Neural crest cell (in vitro differentiated cells): ENCODE measurements at places on chromosomes 6 and 20. TPM values are rescaled to one million over a fixed set of nuclear protein-coding genes. Genes with fewer than 3 reads are reported as not detected.

- no peaks in the 10 kb centered on the region for H3K36me3 ChIP-seq
- no peaks in the 10 kb centered on the region for H3K27me3 ChIP-seq
- peaks cover 56% of the 10 kb centered on the region for H3K4me1 ChIP-seq
- peak overlapping the region; percentile 31 for H3K4me3 ChIP-seq
- DNase-seq, result no peak
- peak overlapping the region; percentile 36 for H3K27ac ChIP-seq
Measured at GRCh38 chr20:53734006-53734688, 140.5 kb upstream of the ZNF217 start.

GRCh38 chr6:48222241-48222640 is 111.2 kb upstream of the PTCHD4 start:
- no peaks in the 10 kb centered on the region for H3K36me3 ChIP-seq
- no peaks in the 10 kb centered on the region for H3K4me1 ChIP-seq
- H3K4me3 ChIP-seq, result no peak overlapping the region
- H3K27ac ChIP-seq, result no peak overlapping the region
- H3K27me3 ChIP-seq, result no peaks in the 10 kb centered on the region
- DNase-seq, result no peak

Gene CDKN1A
- total RNA-seq, result 11.6 and 12.5 TPM in 2 replicates

GRCh38 chr20:23092861-23093495 is 6.9 kb upstream of the CD93 start:
- H3K4me1 ChIP-seq, result peaks cover 9% of the 10 kb centered on the region
- peaks cover 2% of the 10 kb centered on the region for H3K27me3 ChIP-seq
- no peak overlapping the region for H3K4me3 ChIP-seq
- no peaks in the 10 kb centered on the region for H3K36me3 ChIP-seq

Gene MDFI
- total RNA-seq, result 64.2 and 65.8 TPM in 2 replicates

GRCh38 chr6:6781172-6781872 is 192.8 kb downstream of the LY86 start:
- H3K36me3 ChIP-seq, result no peaks in the 10 kb centered on the region
- DNase-seq, result no peak
- no peak overlapping the region for H3K27ac ChIP-seq
- H3K4me1 ChIP-seq, result no peaks in the 10 kb centered on the region

DNA sequence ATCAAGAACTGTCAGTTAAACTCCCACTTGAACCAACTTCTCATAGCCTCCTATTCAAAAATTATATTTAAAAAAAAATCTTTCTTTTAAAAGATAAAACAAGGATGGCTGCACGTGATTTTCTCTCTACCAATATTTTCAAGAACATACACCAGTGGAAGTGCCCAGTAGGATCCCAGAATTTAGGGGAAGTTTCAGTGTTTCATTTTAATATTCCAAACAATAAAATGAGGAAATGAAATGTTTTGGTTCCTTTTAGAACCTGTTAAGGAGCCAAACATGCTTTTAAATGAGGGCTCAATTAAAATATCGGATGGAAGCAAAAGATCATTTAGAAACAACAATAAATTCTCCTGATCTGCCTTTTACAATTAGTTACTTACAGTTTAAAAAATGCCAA is 26.4 kb upstream of the PRELID3B start:
- H3K36me3 ChIP-seq, result no peaks in the 10 kb centered on the region
- H3K27ac ChIP-seq, result no peak overlapping the region
- DNase-seq, result no peak
- no peaks in the 10 kb centered on the region for H3K4me1 ChIP-seq
- peaks cover 12% of the 10 kb centered on the region for H3K27me3 ChIP-seq
- H3K4me3 ChIP-seq, result no peak overlapping the region

DNA sequence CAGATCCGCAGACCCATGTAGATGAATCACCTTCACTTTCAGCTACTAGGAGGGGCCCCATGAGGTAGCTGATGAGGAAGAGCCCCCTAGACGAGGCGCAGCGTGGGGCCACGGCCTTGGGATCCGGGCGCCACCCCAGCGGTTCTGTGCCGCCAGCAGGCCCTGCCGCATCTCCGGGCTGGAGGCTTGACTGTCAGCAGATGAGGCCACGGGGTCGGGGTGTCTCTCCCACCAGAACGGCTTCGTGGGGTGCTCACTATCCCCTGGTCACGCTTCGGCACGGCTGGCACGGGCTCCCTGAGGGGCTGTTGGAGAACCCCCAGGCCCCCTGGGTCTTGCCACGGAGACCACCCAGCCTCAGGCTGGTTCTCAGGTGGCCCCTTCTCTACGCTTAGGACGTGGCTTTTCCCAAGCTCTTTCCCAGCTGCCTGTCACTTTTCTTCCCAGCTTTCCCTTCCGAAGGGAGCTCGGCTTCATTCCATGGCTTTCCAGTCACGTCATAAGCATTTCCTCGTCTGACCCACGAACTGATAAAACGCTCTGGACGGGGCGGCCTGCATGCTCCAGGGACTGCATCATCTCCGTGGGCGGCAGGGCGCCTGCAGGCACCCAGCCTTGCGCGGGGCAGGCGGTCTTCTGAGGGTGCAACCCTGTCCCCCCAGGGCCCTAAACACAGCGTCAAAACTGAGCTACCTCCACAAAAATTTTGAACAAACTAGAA is 85.9 kb downstream of the THBS2 start:
- peaks cover 5% of the 10 kb centered on the region for H3K4me1 ChIP-seq
- H3K27me3 ChIP-seq, result no peaks in the 10 kb centered on the region
- DNase-seq, result no peak
- H3K4me3 ChIP-seq, result no peak overlapping the region
- no peaks in the 10 kb centered on the region for H3K36me3 ChIP-seq

DNA sequence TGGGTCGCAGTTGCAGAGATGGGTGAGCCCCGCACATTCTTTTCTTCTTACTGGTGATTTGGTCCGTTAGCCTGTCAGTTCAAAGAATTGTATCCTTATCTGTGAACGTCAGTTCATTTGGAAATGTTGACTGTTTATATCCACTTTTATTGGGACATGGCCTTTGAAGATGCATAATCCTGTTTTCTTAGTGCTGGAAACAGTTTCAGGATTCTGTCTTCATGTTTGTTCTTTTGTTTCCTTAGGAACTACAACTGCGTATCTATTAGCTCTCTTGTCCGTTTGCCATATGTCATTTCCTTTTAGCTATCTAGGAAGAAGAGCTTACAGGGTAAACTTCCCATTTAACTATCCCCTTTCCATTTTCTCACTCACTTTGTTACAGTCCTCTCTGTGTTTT is 35.0 kb upstream of the TULP1 start:
- no peaks in the 10 kb centered on the region for H3K27me3 ChIP-seq
- H3K4me3 ChIP-seq, result no peak overlapping the region
- DNase-seq, result no peak
- peaks cover 3% of the 10 kb centered on the region for H3K36me3 ChIP-seq
- H3K27ac ChIP-seq, result peak overlapping the region; percentile 0
- no peaks in the 10 kb centered on the region for H3K4me1 ChIP-seq

Gene FAM209B
- 0.55 TPM in 1 of 2 replicates, not detected in the other for total RNA-seq

DNA sequence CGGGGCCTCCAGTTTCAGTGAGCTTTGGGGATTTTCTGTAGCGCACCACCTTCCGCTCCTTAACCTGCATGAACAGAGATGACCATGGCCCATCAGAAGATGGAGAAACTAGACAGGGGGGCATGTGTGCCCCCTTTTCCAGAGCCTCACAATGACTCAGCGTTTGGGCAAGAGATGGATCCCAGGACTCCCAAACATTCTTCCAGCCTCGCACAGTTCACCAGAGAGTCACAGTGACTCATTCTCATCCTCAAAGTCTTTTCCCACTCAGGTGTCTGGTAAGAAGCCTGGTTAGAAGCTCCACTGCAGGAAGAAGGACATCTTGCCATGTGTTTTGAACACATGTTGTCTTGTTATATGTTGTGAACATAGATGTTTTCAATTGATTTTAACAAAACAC is 76.2 kb upstream of the FRMD1 start:
- H3K27ac ChIP-seq, result no peak overlapping the region
- H3K36me3 ChIP-seq, result no peaks in the 10 kb centered on the region
- H3K4me3 ChIP-seq, result no peak overlapping the region
- DNase-seq, result no peak
- peaks cover 20% of the 10 kb centered on the region for H3K27me3 ChIP-seq
- H3K4me1 ChIP-seq, result peaks cover 58% of the 10 kb centered on the region

DNA sequence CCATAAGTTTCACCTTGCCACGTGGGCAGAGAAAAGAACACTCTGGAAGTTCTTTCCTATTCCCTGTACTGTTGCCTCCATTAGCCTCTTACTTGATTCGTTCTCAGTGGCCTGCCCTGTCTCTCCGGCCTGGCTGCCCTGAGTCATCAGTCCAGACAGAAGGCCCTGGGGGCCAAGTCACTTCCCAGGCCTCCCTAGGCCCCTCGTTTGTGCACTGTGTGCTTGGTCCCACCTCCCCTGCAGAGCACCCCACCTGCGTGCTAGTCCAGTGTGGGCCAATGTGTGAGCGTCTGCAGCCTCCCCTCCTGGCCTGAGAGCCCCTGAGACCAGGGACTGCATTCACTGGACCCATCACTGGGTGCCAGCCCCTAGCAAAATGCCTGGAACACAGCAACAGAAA is 191.2 kb upstream of the RREB1 start:
- no peaks in the 10 kb centered on the region for H3K36me3 ChIP-seq
- no peak overlapping the region for H3K4me3 ChIP-seq
- H3K4me1 ChIP-seq, result peaks cover 5% of the 10 kb centered on the region

DNA sequence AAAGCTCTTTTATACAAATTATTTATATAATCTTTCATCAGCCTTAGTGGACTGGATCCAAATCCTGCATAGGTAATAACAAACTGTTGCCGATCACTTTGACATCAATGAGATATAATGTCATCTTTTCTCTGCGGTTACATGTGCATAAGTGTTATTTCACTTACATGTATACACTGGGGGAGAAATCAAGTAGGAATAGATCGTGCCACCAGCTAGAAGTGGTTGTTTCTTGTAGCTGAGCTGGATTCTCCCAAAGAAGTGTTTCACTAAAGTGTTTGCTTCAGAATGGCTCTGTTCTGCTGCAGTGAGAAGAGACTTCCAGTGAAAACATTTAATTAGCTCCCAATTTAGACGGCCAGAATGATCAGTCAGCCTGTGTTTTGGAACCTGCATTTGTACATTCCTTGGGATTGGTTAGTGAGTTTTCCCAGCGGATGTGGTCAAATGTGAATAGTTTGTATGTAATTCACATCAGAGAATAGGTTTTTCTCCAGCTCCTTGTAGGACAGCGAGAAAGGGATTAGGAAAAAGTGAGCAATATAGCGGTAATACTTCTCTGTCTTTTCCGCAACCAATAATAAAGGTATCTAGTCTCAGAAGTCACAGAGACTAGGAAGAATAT is 163.1 kb upstream of the CCN2 start:
- H3K27me3 ChIP-seq, result no peaks in the 10 kb centered on the region
- peaks cover 7% of the 10 kb centered on the region for H3K4me1 ChIP-seq
- H3K27ac ChIP-seq, result no peak overlapping the region
- peaks cover 9% of the 10 kb centered on the region for H3K36me3 ChIP-seq
- DNase-seq, result no peak

Gene JPH2
- total RNA-seq, result 0.07 TPM in 1 of 2 replicates, not detected in the other

Gene FAM83C
- not detected in 2 replicates for total RNA-seq

Gene SAYSD1
- 13.4 and 13.5 TPM in 2 replicates for total RNA-seq

Gene ID4
- total RNA-seq, result 104 and 106 TPM in 2 replicates

DNA sequence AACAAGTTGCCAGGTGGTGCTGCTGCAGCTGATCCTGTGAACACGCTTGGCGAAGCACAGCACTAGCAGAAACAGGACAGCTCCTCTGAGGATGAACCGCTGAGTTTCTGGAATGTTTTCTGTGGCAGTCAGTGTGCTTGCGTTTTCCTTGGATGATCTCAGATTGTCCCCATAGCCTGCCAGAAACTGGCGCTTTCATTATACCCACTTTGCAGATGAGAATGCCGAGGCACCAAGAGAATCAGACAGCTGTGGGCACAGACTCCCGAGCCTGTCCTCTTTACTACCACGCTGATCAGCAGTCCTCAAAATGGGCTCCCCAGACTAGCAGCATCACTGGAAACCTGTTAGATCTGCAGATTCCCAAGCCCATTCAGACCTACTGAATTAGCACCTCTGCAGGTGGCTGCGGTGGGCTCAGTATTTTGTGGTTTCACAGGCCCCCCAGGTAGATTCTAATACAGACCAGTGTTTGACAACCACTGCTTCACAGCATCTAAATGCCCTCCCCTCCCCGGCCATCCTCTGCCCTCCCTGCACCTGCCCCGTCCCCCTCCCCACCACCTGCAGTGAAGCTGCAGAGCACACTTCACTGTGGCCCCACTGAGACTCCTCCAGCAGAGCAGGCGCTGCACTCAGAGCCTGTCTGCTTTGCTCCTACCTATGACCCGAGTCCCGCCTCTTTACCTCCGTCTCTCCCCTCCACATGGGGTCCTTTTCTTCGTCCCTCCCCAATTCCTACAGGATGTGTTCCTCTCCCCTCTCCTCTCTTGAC is 29.6 kb downstream of the SPATA2 start:
- no peak for DNase-seq
- H3K27ac ChIP-seq, result peak overlapping the region; percentile 58
- H3K27me3 ChIP-seq, result no peaks in the 10 kb centered on the region
- peaks cover 4% of the 10 kb centered on the region for H3K36me3 ChIP-seq
- peak overlapping the region; percentile 14 for H3K4me3 ChIP-seq

- H3K27ac ChIP-seq, result no peak overlapping the region
- H3K27me3 ChIP-seq, result peaks cover 4% of the 10 kb centered on the region
- peaks cover 21% of the 10 kb centered on the region for H3K4me1 ChIP-seq
Measured at GRCh38 chr20:4699957-4700356, 21.8 kb upstream of the PRND start.

- no peaks in the 10 kb centered on the region for H3K36me3 ChIP-seq
- H3K27me3 ChIP-seq, result peaks cover 2% of the 10 kb centered on the region
- no peaks in the 10 kb centered on the region for H3K4me1 ChIP-seq
- DNase-seq, result no peak
- no peak overlapping the region for H3K4me3 ChIP-seq
- no peak overlapping the region for H3K27ac ChIP-seq
Measured at GRCh38 chr6:106528521-106528920, 100.8 kb downstream of the RTN4IP1 start.

DNA sequence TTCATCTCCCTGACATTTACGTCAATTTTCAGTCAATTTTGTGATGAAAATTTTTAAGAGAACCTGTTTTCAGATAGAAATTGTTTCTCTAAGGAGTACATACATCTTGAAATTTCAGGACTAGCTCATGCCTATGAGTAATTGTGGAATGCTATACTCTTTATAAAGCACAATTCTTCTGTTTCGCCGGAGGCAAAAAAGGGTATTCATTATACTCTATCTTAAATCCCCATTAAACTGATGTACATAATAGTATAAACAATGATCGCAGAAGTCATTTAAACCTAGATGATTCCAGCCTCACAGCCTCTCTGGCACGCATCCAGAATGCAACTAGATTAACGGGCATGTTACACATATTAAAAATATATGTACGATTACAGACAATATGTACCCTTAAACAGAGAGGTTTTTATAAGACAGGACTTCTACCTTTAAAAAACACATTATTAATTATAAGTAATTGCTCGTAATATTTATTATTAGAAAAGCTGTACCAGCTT is 62.6 kb downstream of the NRSN1 start:
- H3K4me3 ChIP-seq, result no peak overlapping the region
- no peaks in the 10 kb centered on the region for H3K36me3 ChIP-seq
- H3K4me1 ChIP-seq, result no peaks in the 10 kb centered on the region
- H3K27ac ChIP-seq, result no peak overlapping the region

GRCh38 chr20:34829191-34829590 is 3.7 kb upstream of the NCOA6 start:
- peaks cover 13% of the 10 kb centered on the region for H3K4me1 ChIP-seq
- no peak overlapping the region for H3K27ac ChIP-seq
- peak overlapping the region; percentile 67 for H3K4me3 ChIP-seq
- H3K36me3 ChIP-seq, result no peaks in the 10 kb centered on the region
- H3K27me3 ChIP-seq, result peaks cover 35% of the 10 kb centered on the region
- no peak for DNase-seq

Gene WFDC6
- total RNA-seq, result not detected in 2 replicates

Gene BPIFA1
- not detected in 2 replicates for total RNA-seq
